Muscle of leg (tissue), 16 donors: ENCODE measurements at places on chromosomes 4 and X.

DNA sequence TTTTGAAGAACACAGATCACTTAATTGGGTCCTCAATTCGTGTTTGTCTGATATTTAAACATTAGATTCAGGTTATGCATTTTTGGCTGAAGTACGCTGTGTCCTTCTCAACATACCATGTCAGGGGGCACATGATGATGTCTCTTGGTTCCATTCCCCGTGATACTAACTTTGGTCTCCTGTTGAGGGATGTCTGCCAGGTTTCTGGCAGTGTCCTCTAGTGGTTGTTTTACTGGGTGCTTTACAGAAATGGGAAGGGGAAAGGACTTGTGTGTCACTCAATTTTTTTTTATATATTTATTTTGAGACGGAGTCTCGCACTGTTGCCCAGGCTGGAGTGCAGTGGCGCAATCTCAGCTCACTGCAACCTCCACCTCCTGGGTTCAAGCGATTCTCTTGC, 58.2 kb downstream of the WWC2 start:
- peaks cover 4% of the 10 kb centered on the region for H3K4me1 ChIP-seq
- H3K4me3 ChIP-seq = no peak overlapping the region
- no peaks in the 10 kb centered on the region for H3K36me3 ChIP-seq

DNA sequence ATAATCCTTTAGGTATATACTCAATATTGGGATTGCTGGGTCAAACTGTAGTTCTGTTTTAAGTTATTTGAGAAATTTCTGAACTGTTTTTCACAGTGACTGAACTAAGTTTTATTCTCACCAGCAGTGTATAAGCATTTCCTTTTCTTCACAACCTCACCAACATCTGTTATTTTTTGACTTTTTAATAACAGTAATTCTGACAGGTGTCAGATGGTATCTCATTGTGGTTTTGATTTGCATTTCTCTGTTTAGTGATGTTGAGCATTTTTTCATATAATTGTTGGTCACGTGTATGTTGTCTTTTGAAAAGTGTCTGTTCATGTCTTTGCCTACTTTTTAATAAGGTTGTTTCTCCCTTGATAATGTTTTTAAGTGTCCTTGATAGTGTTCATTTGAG, 112.6 kb downstream of the LINC00632 start:
- H3K27me3 ChIP-seq = no peaks in the 10 kb centered on the region
- no peak overlapping the region for H3K27ac ChIP-seq

- no peak for DNase-seq
- H3K27ac ChIP-seq = no peak overlapping the region
- H3K4me3 ChIP-seq = no peak overlapping the region
Observed at GRCh38 chrX:100911731-100912130, 17.0 kb downstream of the XKRX start.

DNA sequence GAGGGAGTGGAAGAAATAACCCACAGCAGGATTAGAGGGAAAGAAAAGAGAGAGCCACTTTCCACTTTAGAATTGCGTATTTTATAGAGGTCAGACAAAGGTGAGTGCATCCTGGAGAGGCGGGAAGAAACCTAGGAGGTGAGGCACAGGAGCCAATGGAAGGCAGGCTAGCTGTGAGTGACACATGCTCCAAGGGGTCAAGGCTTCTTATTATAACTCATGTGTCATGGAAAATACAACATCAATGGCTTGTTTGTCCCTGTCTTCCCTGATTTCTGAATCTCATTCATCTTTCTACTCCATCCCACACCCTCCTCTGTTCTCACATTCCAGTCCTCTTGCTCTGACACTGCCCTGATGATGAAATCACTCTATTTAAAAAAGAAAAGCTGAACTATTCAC, 14.4 kb downstream of the ANXA3 start:
- H3K27me3 ChIP-seq = no peaks in the 10 kb centered on the region
- H3K36me3 ChIP-seq = no peaks in the 10 kb centered on the region
- H3K4me1 ChIP-seq = peaks cover 8% of the 10 kb centered on the region
- no peak overlapping the region for H3K4me3 ChIP-seq
- no peak overlapping the region for H3K27ac ChIP-seq

- no peak overlapping the region for H3K27ac ChIP-seq
- no peaks in the 10 kb centered on the region for H3K36me3 ChIP-seq
- DNase-seq = no peak
- no peaks in the 10 kb centered on the region for H3K4me1 ChIP-seq
Observed at GRCh38 chr4:113838460-113838859, 76.9 kb upstream of the CAMK2D start.

DNA sequence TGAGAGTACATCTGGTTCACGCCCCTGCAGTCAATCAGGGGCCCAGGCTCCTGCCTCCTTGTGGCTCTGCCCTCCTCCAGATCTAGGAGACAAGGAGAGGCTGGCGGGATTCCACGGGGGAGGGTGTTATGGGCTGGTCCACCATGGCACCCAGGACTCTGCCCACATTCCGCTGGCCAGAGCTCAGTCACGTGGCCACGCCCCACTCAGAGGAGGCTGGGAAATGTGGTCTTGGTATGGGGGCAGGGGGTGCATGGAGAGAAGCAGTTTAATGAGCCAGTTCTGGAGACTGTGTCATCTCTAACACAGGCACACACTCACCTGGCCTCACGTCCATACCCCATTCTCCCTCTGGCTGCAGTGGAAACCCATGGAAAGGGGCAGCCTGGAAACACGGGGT, 31.5 kb upstream of the PSAPL1 start:
- no peak for DNase-seq
- H3K4me3 ChIP-seq = no peak overlapping the region
- H3K4me1 ChIP-seq = peaks cover 29% of the 10 kb centered on the region
- H3K36me3 ChIP-seq = no peaks in the 10 kb centered on the region
- no peak overlapping the region for H3K27ac ChIP-seq
- H3K27me3 ChIP-seq = peaks cover 13% of the 10 kb centered on the region

- no peaks in the 10 kb centered on the region for H3K27me3 ChIP-seq
- H3K4me3 ChIP-seq = no peak overlapping the region
- peaks cover 2% of the 10 kb centered on the region for H3K4me1 ChIP-seq
- no peak overlapping the region for H3K27ac ChIP-seq
Observed at GRCh38 chrX:118764122-118764521, 36.7 kb downstream of the IL13RA1 start.

DNA sequence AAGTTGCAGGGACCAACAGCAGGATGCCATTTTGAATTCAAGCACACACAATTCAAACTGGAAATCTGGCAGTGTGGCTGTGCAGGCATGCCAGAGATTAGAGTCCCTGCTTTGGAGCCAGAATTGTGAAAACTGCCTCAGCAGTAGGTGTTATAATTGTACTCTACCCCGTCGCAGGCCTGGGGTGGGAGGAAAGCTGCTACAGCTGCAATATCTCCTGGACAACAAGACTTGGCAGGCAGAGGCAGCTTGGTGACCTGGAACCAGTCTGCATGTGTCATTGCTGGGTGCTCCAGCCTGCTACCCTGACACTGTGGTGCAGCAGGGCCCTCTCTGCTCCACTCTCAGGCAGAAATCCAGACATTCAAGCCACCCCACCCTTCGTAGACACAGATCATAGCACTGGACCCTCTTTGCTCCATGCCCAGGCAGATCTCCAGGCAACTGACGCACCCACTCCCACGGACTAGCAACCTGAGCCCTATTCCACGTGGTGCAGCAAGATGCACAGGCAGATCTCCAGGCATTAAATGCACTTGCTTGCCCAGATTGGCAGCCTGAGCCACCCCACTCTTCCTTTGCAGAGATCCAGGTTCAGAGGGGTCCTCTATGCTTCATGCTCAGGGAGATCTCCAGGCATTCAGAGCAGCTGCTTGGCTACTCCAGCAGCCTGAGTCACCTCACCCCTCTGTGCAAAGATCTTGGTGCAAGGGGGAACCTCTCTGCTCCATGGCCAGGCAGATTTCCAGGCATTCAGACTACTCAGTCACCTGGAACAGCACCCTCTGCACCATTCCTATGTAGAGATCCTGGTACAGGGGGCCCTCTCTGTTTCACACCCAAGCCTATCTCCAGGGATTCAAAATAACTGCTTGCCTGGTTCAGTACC, 140.5 kb downstream of the LRBA start:
- H3K4me1 ChIP-seq = no peaks in the 10 kb centered on the region
- no peak overlapping the region for H3K4me3 ChIP-seq
- peaks cover 5% of the 10 kb centered on the region for H3K36me3 ChIP-seq
- H3K27me3 ChIP-seq = no peaks in the 10 kb centered on the region
- no peak overlapping the region for H3K27ac ChIP-seq

DNA sequence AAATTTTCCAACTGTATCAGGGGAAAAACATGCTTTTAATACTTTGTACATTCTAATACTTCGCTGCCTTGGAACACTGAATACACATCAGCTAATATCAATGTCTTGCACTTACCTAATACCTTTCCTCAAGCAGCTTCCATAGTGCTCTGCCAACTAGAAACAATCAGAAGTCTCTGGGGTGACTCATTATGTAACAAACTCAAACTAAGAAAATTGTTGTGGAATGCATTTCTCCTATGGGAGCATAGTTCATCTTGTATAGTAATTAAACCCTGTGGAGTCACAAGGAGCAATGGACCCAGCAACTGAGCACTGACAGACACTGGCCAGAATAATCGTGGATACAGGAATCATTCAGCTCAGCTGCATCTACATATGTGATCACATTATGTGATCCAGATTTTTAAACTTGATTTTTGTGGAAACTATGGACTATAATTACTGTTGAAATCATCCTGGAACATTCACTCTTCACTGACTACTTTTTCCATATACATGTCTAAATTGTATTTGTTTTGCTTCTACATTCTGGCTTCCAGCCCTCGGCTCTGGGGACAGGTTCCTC, 496.9 kb downstream of the TMA16 start:
- H3K27ac ChIP-seq = no peak overlapping the region
- peak; percentile 86 for DNase-seq
- H3K36me3 ChIP-seq = no peaks in the 10 kb centered on the region
- no peaks in the 10 kb centered on the region for H3K27me3 ChIP-seq
- H3K4me3 ChIP-seq = no peak overlapping the region

DNA sequence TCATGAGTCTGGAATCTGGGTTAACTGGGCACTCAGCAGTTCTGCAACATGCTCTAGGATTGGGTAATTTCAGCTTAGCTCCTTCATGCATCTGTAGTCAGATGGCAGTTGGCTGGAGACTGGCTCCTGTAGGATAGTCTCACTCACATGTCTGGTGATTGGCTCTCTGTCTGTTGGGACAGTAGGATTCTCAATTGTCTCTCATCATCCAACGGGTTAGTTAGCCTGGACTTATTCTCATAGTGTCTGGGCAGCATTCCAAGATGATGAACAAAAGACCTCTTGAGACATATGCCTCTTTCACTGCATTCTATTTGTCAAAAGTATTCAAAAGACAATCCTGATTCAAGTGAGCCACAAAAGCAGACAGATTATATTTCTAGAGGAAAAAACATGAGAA, 795.6 kb upstream of the GALNTL6 start:
- H3K36me3 ChIP-seq = no peaks in the 10 kb centered on the region
- DNase-seq = peak; percentile 18
- no peaks in the 10 kb centered on the region for H3K27me3 ChIP-seq
- no peaks in the 10 kb centered on the region for H3K4me1 ChIP-seq
- H3K4me3 ChIP-seq = no peak overlapping the region

GRCh38 chrX:37685381-37686359, at the start of gene XK:
XK (plus strand) TSS chrX:37685791; CDS start chrX:37685962, 171 bp downstream.
- H3K27me3 ChIP-seq = peaks cover 15% of the 10 kb centered on the region
- H3K36me3 ChIP-seq = no peaks in the 10 kb centered on the region
- peaks cover 5% of the 10 kb centered on the region for H3K4me1 ChIP-seq
- peak; percentile 29 for DNase-seq
- H3K4me3 ChIP-seq = peak within 1 kb of the TSS; percentile 37
- H3K27ac ChIP-seq = peak within 1 kb of the TSS; percentile 60

GRCh38 chrX:150573702-150574101, 5.3 kb downstream of the MTM1 start:
- peaks cover 9% of the 10 kb centered on the region for H3K27me3 ChIP-seq
- H3K36me3 ChIP-seq = no peaks in the 10 kb centered on the region
- H3K4me3 ChIP-seq = no peak overlapping the region
- DNase-seq = no peak
- H3K4me1 ChIP-seq = no peaks in the 10 kb centered on the region
- no peak overlapping the region for H3K27ac ChIP-seq

GRCh38 chr4:170005472-170005871, 20.7 kb downstream of the MFAP3L start:
- DNase-seq = no peak
- no peaks in the 10 kb centered on the region for H3K27me3 ChIP-seq
- no peaks in the 10 kb centered on the region for H3K4me1 ChIP-seq
- H3K27ac ChIP-seq = no peak overlapping the region
- H3K4me3 ChIP-seq = no peak overlapping the region

DNA sequence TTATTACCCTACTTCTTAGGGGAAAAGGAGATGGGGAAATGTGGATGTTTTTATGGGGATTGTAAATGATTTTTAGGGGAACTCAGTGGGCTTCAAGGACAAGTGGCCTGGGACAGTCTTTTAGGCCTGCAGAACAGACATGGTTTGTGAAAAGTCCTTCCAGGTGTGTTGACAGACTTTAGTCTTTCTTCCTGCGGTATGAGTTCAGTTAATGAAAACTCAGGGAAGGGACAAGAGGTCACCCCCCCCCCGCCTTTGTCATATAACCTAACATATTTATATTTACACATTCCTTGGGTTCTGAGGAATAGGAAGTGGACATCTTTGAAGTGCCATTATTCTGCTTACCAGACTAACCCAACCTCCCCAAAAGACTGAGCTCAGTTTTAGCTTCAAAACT, 31.8 kb downstream of the METAP1 start:
- peaks cover 2% of the 10 kb centered on the region for H3K36me3 ChIP-seq
- H3K4me3 ChIP-seq = no peak overlapping the region
- no peak overlapping the region for H3K27ac ChIP-seq
- H3K4me1 ChIP-seq = no peaks in the 10 kb centered on the region

DNA sequence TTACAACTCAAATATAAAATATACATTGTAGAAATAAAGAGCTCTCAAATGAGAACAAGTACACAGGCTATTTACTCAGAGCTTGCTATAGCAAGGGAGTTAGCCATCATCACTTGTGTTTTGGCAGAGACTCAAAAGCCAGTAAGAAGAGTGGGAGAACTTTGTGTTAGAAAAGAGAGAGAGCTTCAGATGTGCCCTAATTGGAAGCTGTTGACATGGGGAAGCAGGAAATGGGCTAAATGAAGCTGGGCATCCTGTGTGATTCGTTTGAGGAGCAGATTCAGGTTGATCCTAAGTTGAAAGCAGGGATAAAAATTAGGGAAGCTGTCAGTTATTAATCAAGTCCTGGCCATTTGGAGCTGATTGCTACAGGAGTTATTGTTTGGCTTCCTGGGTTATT, 207.4 kb upstream of the MAOA start:
- no peaks in the 10 kb centered on the region for H3K36me3 ChIP-seq
- DNase-seq = peak; percentile 0
- no peak overlapping the region for H3K4me3 ChIP-seq
- H3K27me3 ChIP-seq = peaks cover 4% of the 10 kb centered on the region
- H3K27ac ChIP-seq = no peak overlapping the region

GRCh38 chr4:41212616-41213203, 1.6 kb downstream of the APBB2 start:
- no peaks in the 10 kb centered on the region for H3K36me3 ChIP-seq
- H3K4me1 ChIP-seq = peaks cover 18% of the 10 kb centered on the region
- H3K4me3 ChIP-seq = peak overlapping the region; percentile 79

GRCh38 chr4:7389101-7389701, 45.5 kb downstream of the PSAPL1 start:
- peaks cover 51% of the 10 kb centered on the region for H3K27me3 ChIP-seq
- no peak overlapping the region for H3K4me3 ChIP-seq
- no peak overlapping the region for H3K27ac ChIP-seq
- peaks cover 17% of the 10 kb centered on the region for H3K4me1 ChIP-seq
